EL (cell line): ENCODE measurements at places on chromosomes 4 and X.

- DNase-seq: peak; percentile 4
Measured at GRCh38 chr4:156892805-156893204, 78.8 kb downstream of the PDGFC start.

- peak; percentile 45 for DNase-seq
Measured at GRCh38 chr4:105520819-105521790, 31.3 kb upstream of the ARHGEF38 start.

DNA sequence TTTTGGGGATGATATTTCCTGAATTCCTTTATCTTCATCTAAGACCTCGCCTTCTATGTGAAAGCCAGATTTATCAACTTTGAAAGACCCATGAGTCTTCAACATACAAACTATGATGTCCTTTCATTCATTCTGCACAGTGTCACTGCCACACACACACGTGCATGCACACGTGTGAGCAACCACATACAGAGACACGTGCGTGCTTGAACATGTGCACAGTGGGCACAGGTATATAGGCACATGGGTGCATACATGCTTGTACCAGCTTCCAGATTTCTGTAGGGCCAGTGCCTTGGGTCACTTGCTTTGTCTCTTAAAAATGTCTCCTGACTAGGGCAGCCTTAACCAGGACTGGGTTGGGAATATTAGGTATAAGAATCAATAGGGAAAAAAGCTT is 49.1 kb upstream of the RBPJ start:
- no peak for DNase-seq

- DNase-seq: no peak
Measured at GRCh38 chrX:119758731-119759247, 401 bp downstream of the SOWAHD start.

DNA sequence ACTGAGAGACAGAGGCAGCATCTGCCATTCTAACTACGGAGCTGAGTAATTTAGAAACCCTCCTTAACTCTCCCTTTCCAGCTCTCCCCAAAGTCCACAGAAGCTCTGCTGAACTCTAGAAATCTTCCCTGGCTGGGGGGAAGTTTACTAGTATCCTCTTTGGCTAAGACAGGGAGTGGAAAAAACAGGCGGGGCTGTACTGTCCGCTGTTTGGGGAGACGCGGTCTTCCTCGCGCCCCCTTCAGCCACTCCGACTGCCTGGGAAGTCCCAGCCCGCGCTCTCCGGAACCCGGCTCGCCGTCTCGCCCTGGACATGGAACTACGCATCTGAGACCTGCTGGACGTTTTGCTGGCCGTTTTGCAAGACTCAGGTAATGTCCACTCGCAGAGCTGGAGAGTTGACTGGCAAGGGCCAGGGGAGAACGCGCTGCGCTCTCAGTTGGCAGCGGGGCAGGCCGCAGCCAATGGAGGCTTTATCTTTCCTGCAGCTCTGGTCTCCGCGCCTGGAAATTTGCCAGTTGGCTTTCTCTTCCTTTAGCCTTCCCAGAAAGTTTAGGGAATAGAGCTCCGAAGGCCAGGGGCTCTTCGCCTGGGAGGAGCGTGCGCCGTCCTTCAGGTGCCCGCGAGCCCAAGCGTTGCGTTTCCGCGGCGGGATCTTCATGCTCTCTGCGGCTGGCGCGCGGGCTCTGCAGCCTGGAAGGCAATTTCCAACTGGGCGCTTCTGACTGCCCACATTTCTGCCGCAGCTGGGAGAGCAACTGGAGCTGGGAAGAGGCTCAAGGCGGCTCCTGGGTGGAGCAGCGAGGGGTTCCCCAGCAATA is 892 bp downstream of the IL1RAPL2 start:
- DNase-seq: no peak

GRCh38 chr4:73499996-73500765 is 18.6 kb downstream of the AFM start:
- DNase-seq: peak; percentile 8

GRCh38 chrX:68932611-68933010 is 103.8 kb downstream of the EFNB1 start:
- no peak for DNase-seq
